Lung microvascular endothelial cell (primary cell): ENCODE measurements at places on chromosomes 4 and X. TPM values are rescaled to one million over a fixed set of nuclear protein-coding genes. Genes with fewer than 3 reads are reported as not detected.

- no peak for DNase-seq
Measured at GRCh38 chrX:74520291-74520690, 94.1 kb downstream of the RLIM start.

DNA sequence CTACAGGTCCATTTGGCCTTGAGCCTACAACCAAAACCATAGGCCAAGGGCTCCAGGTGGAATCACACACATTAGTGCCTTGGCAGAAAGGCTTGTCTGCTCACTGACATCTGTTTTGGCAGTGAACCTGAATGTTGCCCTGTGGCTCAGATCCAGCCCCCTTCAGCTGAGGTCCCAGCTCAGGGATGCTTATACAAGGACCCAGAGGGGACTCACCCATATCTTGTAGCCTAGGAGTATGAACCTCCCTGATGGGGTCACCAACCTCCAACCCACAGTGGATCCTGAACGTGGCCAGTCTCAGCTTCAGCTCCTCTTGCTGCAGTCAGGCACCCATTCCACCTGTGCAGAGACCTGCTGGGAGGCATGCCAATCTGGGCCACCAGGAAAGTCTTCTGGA lies 50.8 kb upstream of the HMX1 start:
- DNase-seq, result no peak

The MAGEE1 gene
- 0.44 and 0.60 TPM in 2 replicates for total RNA-seq

GRCh38 chrX:130772105-130772775 lies 130.8 kb downstream of the ENOX2 start:
- no peak for DNase-seq

The PLXNB3 gene
- total RNA-seq, result 2.4 and 4.4 TPM in 2 replicates

GRCh38 chrX:129318375-129318774 lies 204.9 kb downstream of the SMARCA1 start:
- peak; percentile 39 for DNase-seq

GRCh38 chrX:132692526-132692925 lies 203.7 kb upstream of the MBNL3 start:
- DNase-seq, result no peak

The TCP11X2 gene
- total RNA-seq, result not detected in 2 replicates

- DNase-seq, result no peak
Measured at GRCh38 chrX:13667919-13668318, 15.0 kb downstream of the TCEANC start.

DNA sequence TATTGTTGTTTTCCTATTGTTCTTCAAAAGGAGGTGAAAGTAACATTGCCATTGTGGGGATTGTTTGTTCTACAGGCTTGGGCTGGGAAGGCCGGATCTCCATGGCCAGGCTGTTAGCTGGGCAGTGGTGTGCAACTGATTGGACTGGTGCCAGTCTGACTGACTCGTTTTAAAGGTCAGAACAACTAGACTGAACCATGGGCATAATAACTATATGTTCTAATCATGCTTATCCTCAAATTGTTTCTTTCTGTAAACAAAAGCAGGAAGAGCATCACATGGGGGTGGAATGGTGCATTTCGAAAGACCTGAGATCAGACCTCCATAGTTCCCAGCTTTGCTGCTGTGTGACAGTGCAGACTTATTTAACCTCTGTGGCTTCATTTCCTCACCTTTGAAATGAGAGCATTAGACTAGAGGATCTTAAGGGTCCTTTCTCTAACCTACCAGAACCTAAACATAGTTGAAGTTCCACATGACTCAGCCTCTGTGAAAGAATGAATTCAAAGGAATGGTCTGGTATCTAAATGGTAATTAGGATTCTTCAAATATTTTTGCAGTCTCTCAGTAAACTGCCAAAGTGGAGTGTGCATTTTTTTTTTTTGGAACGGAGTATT lies 66.7 kb upstream of the PGRMC2 start:
- peak; percentile 94 for DNase-seq

The PGRMC1 gene
- 66.0 and 81.7 TPM in 2 replicates for total RNA-seq

DNA sequence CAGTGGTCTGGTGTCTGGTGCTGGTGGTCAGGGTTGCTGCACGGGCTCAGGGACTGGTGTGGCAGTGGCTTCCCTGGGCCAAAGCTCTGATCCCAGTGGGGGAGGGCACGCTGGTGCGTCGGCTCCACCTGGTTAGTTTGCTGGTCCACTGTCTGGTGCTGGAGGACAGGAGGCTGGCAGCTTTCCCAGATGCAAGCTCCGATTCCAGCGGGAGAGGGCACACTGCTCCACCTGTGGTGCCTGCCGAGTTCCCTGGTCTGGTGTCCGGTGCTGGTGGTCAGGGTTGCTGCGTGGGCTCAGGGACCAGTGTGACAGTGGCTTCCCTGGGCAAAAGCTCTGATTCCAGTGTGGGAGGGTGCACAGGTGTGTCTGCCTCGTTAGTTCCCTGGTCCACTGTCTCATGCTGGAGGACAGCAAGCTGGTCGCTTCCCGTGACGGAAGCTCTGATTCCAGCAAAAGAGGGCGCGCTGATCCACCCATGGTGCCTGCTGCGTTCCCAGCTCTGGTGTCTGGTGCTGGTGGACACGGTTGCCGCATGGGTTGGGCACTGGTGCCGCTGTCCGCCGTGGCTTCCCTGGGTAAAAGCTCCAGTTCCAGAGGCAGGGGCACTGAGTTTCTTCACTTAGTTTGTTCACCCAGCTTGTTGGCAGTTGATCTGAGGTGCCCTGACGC lies 5.8 kb downstream of the VMA21 start:
- peak; percentile 54 for DNase-seq

GRCh38 chr4:22030881-22031280 lies 82.3 kb upstream of the KCNIP4 start:
- DNase-seq, result no peak

- no peak for DNase-seq
Measured at GRCh38 chr4:156583265-156583664, 388.3 kb downstream of the PDGFC start.

DNA sequence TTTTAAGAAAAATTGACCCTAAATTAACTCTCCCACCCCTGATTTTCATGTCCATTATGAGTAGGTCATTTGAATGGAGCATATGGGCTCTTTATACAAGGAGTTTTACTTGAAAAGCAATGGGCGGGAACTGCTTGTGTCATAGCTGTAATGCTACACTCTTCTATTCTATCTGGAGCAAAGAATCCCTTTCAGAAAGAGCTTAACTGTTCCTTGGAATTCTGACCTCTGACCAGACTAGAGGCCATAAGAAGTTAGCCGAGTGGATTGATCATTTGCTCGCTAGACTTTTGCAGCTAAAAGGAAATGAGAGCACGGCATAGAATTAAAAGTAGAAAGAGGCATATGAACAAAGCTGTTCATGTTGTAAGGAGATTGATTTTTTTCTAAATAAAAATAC lies 79.1 kb downstream of the DOCK11 start:
- no peak for DNase-seq

DNA sequence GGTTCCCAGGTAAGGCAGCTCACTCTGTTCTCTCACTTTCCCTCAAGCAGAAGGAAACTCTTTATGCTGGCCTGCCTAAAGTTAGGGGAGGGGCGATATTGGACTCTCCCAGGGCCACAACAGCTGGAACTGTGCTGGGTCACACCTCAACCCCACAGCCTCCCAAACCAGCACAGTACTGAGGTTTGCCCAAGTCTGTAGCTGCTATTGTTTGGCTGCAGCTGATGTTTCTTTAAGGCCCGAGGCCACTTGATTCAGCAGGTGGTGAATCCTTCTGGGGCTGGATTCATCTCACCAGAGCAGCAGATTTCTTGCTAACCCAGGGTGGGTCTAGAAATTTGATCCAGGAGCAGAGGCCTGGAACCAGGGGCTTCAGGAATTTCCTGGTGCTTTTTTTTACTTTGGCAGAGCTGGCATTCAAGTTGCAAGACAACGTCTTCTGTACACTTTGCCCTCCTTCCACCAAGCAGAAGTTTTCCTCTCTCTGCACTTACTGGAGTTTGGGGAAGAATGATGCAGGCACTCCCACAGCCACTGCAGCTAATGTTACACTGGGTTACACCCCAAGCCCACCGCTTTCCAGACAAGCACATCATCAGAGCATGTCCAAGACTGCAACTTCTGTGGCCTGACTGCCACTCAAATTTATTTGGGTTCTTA lies 544.7 kb upstream of the NDST4 start:
- no peak for DNase-seq

GRCh38 chrX:134732676-134733075 lies 74.4 kb upstream of the PLAC1 start:
- no peak for DNase-seq

The GATB gene
- total RNA-seq, result 8.3 and 12.0 TPM in 2 replicates

DNA sequence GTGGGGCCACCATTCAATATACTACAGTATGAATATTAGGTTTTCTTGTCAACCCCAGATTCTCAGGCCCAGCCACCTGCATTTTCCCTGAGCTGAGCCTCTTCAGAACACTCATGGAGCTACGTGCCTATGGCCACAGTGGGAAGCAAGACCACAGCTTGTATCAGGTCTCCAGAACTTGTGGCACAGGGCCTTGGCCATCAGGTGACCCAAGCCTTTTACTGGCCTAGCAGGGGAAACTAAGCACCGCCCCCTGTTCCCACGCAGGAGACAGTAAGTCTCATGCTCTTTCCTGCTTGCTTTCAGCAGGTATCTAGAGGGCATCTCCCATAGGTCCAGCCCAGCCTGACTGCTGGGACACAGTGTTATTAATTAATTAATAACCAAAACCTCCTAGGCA lies 138.4 kb upstream of the MAMLD1 start:
- no peak for DNase-seq

GRCh38 chr4:82948647-82949204 lies 48.2 kb downstream of the THAP9 start:
- DNase-seq, result peak; percentile 70

The MAD2L1 gene
- 7.7 and 18.3 TPM in 2 replicates for total RNA-seq

DNA sequence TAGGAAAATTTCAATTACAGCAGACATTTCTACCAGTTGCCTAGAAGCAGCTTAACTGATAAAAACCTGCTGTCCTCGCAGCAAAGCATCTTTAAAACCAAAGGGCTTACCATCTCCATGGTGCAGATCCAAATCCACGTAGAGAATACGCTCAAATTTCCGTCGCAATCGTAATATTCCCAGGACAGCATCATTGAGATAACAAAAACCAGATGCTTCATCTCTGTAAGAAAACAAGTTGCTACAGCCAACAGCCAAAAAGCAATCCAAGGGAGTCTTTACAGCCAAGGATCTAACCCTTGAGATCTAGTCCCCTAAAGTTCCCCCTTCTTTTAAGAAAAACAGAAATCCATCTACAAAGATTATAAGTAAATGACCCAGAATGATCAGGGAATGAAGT lies 77.6 kb downstream of the HDAC8 start:
- no peak for DNase-seq

DNA sequence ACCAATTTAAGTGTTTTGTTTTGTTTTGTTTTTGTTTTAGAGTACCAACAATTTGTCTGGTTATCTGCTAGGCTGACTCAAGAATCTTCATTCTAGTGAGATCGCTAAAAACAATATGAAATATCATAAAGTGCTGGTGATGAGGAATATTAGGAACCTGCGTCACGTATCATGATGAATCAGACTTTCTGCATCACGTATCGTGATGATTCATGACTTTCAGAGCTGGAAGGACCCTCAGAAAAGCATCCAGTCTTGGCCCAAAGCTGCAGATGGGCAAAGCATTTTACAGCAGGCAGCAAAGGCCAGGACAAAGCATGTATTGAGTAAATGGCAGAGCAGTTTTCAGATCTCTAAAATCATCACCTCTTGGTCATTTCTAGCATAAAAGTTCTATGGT lies 278.0 kb upstream of the BOD1L1 start:
- peak; percentile 88 for DNase-seq

DNA sequence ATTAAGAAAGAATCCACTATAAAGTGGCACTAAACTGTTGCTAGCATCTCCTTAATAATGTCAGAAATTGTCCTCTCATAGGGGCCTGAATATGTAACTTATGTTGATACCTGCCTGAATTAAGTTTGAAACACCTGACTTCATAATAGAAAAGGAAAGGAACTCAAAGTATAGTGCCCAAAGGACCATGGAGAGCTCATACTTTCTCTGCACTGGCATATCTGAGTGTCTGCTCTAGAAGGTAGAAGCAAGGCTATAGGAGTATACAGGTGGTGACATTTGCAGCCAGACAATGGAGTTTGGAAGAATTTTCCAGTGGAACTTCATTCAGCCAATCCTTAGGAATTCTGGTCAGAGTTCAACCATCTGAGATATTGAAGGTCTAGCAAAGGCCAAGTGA lies 988.9 kb downstream of the RAB28 start:
- no peak for DNase-seq

GRCh38 chr4:85681221-85681657 lies 206.3 kb downstream of the ARHGAP24 start:
- peak; percentile 84 for DNase-seq

The SPATA4 gene
- total RNA-seq, result not detected in 2 replicates

DNA sequence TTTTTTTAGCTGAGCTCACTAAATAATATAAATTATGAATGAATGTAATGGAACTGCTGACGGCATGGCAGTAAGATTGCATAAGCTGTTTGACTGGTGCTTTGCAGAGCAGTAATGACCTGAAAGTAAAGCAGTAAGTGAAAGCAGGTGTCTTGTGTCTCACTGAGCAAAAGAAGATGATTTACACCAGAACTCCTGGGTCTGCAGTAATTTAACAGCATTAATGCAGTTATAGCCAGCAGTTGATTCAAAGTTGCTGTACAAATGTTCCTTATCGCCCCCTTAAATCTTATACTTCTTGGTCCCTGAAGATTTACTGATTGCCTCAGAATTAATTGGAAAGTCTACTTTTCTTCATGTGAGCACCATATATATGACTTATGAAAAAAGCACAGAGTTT lies 187.7 kb downstream of the DCTD start:
- no peak for DNase-seq

The KLKB1 gene
- 0.20 and 0.22 TPM in 2 replicates for total RNA-seq

DNA sequence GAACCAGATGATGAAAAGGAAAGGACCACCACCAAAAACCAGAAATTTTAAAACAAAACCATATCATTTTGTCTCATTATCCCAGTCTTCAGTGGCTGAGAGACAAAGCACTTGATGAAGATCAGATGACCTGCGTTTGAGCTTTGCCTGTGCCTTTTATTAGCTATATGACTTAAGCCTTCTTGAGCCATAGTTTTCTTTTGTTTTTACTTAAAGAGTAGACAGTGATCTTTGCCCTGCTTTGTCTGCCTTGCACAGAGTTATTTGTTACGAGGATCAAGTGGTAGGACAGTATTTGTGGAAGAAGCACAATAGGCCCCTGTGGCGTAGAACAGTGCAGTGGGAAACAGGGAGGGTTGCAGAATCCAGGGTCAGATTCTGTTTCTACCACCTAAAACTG lies 89.9 kb downstream of the SLC10A6 start:
- no peak for DNase-seq

The CACNA1F gene
- under 0.01 TPM in 1 of 2 replicates, not detected in the other for total RNA-seq

- peak; percentile 24 for DNase-seq
Measured at GRCh38 chrX:24023972-24024669, 2.9 kb downstream of the KLHL15 start.

GRCh38 chr4:151781026-151781425 lies 20.2 kb upstream of the GATB start:
- no peak for DNase-seq

DNA sequence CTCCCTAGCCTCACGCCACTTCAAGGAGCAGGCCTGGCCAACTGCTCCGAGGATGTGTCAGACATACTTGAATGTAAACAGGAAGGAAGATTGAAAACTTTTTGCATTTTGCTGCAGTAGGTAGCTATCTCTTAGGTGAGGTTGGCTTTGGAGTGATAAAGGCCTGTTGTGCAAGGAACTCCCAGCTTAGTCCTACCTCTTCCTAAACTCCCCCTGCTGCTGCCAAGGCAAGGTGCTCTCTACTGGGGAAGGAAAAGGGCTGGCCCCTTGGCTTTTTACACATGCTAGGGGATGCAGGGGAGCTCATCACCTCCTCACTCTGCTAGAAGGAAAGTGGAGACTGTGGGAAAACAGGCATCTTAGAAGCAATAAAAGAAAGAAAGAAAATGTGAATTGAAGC lies 10.7 kb upstream of the BRS3 start:
- DNase-seq, result no peak
